ENCODE measurements at places on chromosomes 1 and 21.

GRCh38 chr1:78919150-78919549 is 87.4 kb downstream of the ADGRL4 start:
- DNase-seq, result no peak

- peak; percentile 18 for DNase-seq
These were observed 1.3 kb downstream of the ACOT11 start for GRCh38 chr1:54549181-54549924.

DNA sequence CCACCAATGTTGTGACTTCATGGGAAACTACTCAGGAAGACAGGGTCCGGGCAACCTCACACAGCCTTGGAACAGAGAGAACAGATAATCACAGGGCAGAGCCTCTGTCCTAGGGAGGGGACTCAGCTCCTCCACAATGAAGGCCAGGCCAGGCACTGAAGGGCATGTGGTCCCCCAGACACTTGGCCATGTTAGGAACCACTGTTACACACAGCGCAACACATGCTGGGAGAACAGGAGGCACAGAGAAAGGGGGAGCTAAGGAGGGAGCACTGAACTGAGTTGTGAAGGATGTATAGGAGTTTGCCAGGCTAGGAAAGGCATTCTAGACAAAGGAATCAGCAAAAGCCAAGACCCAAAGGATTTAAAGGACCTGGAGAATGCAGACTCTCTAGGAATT is 127.6 kb downstream of the DMRTB1 start:
- DNase-seq, result no peak

DNA sequence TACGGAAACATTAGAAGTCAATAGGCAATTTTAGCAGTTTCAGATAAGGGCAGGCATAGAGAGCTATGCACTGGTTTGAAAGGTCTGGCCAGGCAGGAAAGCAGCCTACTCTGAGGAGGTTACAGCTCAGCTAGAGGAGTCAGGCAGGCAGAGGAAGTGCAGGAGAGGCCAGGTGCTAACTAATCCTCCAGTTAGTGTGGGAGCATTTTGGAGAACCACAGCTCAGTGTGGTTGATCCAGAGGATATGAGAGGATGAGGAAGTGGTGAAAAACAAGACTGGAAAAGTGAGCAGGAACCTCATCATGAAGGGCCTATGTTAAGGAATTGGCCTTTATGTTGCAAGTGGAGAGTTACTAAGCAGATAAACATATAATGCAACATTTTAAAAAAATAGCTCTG is 282.4 kb upstream of the SGIP1 start:
- DNase-seq, result no peak

- no peak for DNase-seq
These were observed 218.0 kb downstream of the DENND1B start for GRCh38 chr1:197557302-197557701.

- no peak for DNase-seq
These were observed 2.9 kb downstream of the MACO1 start for GRCh38 chr1:25433389-25434186.

- DNase-seq, result peak; percentile 92
These were observed 23.2 kb upstream of the ZNF648 start for GRCh38 chr1:182084487-182085316.

GRCh38 chr1:201838381-201838780 is 9.4 kb downstream of the IPO9 start:
- DNase-seq, result no peak

GRCh38 chr1:3821004-3821403 is 24.7 kb upstream of the LRRC47 start:
- no peak for DNase-seq

DNA sequence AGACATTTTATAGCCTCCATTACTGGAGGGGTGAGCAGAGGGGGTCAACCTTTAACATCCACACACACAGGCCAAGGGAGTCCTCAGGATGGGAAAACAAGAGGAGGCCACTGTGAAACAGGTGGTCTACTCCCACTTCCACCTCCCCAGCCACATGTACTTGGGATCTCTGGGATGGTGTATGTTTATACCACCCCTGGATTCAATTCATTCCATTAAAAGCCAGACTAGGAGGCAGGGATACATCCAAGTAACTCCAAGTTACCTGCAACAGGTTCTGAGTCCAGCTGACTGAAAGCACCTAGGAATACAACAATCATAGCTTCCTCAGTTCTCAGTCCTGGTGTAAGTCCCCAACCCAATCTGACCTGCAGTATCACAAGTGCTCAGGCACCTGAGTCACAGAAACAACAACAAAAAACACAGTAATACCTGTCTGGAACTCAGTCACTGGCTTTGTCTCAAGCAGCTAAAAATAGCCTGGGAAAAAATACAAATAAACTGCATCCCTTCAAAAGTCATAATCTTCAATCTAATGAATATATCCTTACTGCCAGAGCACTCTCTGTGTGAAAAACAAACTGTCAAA is 9.8 kb downstream of the ERI3 start:
- no peak for DNase-seq

GRCh38 chr21:24265987-24266386 is 1341.3 kb downstream of the MRPL39 start:
- DNase-seq, result no peak

DNA sequence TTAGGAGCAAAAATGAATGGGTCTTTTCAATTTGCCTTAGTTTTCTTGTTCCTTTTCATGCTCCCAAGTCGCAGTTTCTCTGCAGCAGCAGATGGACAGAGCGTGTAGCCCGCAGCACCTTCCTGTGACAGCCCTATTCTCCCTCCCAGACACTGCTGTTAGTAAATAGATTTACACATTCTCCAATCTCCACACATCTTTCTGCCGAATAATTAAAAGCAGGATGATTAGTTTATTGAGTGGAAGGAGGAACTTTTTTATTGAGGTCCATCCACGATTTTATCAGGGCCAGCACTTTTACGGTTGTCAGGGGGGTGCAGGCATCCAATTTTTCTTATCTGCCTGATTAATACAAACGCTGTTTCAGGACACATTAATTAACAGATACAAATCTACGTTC is 98.2 kb upstream of the USH2A start:
- DNase-seq, result no peak

DNA sequence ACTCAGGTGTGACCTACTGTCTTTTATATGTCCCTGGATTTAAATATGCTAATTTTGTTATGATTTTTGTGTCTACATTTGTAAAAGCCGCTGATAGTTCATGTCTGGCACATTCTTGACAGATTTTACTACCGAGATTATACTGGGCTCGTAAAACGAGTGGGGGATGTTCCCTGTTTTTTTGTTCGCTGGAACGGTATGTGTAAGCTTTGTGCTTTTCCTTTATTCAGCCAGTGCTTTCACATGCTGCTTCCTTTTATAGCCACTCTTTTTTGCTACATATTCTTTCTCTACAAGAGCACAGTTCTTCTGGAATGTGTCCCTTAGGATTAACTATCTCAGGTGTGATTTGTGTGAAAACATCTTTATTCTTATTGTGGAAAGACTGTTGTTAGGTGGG is 46.6 kb downstream of the ADARB1 start:
- DNase-seq, result no peak

DNA sequence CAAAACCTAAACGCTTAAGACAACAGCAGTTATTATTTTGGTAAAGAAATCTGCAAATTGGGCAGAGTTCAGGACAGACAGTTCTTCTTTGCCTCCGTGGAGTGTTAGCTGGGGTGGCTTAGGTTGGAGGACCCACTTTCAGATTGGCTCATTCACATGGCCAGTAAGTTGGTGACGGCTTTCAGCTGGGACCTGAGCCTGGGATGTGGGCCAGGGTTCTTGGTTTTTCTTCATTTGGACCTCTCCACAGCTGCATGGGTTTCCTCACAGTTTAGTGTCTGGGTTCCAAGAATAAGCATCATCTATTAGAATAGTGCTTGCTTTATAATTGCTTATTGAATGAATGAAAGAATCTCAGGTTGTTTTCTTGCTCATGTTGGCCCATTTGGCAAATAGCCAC is 72.2 kb downstream of the ATF6 start:
- DNase-seq, result no peak
